ENCODE measurements at places on chromosomes 16 and 17.

DNA sequence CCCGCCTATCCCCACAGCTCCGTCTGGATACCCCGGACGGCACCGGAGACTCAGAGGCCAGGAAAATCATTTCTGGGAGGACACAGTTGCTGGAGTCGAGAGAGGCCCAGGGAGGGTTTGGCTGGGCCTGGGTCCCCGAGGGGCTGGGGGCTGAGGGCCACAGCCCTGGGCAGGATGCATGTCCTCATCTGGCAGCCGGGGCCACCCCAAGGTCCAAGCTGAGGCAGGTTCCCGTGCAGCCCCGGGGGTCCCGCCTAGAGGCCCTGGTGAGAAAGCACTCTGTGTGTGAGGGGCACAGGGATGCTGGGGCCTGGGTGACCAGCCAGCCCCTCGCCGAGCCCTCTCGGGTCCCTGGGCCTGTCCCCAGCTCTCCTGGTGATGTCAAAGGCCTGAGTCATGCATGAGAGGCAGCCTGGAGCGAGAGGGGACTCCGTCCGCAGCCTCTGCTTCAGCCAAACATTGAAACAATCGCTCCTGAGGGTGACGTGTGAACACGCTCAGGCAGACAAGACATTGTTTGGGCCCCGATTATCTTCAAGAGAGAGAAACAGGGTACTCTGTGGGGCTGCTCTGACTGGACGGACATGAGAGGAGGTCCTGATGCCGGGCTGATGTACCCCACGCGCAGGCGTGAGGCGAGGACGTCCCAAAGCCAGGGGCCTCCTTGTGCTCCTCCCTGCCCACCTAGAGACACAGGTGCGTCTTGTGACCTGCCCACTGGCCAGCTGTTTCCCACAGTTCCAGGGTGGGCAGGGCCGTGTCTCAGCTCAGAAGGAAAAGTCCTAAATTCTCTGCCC, 25.8 kb upstream of the C1QTNF8 start:
- no peak for DNase-seq

DNA sequence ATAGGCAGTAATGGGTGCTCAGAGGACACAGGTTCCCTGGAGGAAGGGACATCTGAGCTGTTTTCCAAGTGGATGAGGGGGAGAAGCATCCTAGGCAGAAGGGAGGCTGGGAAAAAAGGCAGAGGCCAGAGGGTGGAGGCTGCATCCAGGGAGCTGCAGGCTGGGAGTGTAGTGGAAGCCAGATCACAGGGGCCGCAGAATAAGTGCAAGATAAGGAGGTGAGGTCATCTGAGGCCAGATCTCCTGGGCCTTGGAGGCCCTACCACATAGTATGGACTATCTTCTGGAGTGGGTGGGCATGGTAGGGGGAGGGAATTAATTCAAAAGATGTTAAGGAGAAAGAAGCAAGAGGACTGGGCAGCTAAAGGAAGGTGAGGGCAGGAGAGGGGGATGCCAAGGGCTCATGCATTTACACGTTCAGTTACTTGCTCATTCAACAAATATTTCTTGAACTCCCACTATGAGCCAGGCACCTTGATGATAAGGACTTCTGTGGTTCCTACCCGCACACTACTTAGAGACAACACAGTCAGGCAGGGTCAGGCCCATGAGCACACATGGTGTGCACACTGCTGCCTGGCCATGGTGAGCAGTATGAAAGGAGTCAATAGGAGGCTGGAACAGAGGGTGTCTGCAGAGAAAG, 2.4 kb upstream of the RIPOR1 start:
- DNase-seq = no peak

DNA sequence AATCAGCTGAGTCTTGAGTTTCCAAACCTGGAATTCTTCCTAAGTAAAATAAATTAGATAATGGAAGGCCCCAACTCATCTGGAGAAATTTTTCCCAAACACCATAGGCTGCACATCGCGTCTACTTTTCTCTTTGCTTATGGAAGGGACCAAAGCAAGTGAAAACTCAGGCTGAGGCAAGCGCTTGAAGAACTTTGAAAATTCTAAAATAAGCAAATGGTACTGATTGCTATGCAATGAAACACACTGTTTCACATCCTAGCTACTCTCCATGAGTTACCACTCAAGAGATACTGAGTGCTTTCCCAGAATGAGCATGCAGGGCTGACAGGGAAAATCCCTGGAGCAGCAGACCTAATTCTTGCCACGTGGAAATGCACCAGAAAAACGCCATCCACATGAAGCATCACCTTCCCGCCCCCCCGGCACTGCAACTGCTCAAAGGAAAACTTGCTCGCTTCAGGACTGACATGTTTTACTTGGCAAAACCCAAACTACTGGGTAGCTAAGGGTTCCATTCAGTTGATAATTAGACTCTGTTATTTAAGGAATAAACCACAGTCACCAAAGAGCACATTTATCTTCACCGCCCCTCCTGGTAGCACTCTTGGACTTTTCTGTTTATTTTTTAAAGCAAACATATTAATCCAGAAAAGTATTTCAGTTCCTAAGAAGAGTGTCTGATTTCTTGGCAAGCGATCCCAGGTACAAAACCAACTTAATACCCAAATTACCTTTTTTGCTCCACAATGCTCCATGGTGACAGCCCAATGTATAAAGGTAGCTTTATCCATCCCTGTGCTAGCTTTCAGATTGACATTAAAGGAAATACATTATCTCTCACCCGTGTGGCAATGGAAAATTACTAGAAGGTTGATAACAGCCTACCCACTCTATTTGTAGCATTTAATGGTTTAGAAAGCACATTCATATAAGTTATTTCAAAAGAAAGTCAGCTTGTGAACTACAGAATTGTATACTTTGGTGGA, 62.5 kb downstream of the WDR59 start:
- no peak for DNase-seq

GRCh38 chr16:58661199-58661830, 23.3 kb downstream of the SLC38A7 start:
- peak; percentile 38 for DNase-seq

DNA sequence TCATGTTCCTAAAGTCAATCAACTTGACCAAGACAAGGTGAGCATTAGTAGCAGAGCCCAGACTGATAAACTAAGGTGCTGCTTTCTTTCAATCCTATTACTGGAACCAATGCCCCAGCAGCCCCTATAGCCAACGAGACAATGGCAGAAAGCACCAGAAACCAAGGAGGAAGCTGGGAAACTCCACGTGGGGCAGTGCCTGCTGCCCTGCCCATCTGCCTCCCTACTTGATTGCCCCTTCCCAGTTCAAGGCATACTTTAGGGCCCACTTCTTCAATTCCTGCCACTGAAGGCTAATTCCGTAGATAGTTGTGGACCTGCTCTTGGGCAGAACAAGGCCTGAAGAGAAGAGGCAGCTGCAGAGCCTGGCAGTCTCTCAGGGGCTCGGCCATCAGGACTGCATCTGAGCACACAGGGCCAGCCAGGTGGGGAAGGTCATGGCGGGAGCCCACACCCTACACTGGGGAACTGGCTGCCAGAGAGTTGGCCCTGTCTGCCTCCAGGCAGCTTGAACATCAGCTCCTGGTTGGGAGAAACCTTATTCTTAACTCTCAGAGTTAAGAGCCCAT, 30.9 kb downstream of the WSB1 start:
- DNase-seq = no peak

DNA sequence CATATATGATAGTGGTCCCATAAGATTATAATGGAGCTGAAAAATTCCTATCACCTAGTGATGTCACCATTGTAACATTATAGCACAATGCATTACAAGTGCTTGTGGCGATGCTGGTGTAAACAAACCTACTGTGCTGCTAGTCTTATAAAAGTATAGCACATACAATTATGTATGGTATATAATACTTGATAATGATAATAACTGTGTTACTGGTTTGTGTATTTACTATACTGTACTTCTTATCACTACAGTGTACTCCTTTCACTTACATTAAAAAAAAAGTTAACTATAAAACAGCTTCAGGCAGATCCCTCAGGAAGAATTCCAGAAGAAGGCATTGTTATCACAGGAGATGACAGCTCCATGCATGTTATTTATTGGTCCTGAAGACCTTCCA, 122.0 kb upstream of the NACA2 start:
- DNase-seq = no peak

All from D721Med (cell line).